ENCODE measurements at places on chromosomes 12 and 14. TPM values are rescaled to one million over a fixed set of nuclear protein-coding genes. Genes with fewer than 3 reads are reported as not detected.

The KLHL33 gene
- 0.32 TPM for total RNA-seq

The STAC3 gene
- not detected for total RNA-seq

The DENR gene
- total RNA-seq: 29.4 TPM

The HOXC9 gene
- total RNA-seq: not detected

The LBHD2 gene
- not detected for total RNA-seq

The ASCL1 gene
- not detected for total RNA-seq

The CPNE8 gene
- 13.1 TPM for total RNA-seq

The SDR9C7 gene
- not detected for total RNA-seq

The PRH2 gene
- total RNA-seq: not detected

The DLK1 gene
- total RNA-seq: not detected

The KIF5A gene
- 2.7 TPM for total RNA-seq

The COX8C gene
- not detected for total RNA-seq

The ACOT6 gene
- 0.16 TPM for total RNA-seq

The TAS2R30 gene
- total RNA-seq: 8.8 TPM

The YAF2 gene
- 20.9 TPM for total RNA-seq

The FUT8 gene
- 226 TPM for total RNA-seq

The FGFR1OP2 gene
- 28.8 TPM for total RNA-seq

The TC2N gene
- total RNA-seq: 0.97 TPM

The KRT4 gene
- not detected for total RNA-seq

The ADAM21 gene
- total RNA-seq: not detected

The FIGNL2 gene
- 0.36 TPM for total RNA-seq

The SSTR1 gene
- total RNA-seq: 5.5 TPM

The REM2 gene
- not detected for total RNA-seq

The FITM1 gene
- total RNA-seq: not detected

The UTP20 gene
- total RNA-seq: 16.9 TPM

The PPP1CC gene
- total RNA-seq: 91.8 TPM

The MYO1H gene
- not detected for total RNA-seq

The PRIMA1 gene
- not detected for total RNA-seq

The FGF6 gene
- not detected for total RNA-seq

The MLEC gene
- 120 TPM for total RNA-seq

The WDR20 gene
- 21.9 TPM for total RNA-seq

The KCNMB4 gene
- total RNA-seq: 2.6 TPM

The LHX5 gene
- total RNA-seq: not detected

The KLRC4 gene
- total RNA-seq: not detected

The SLC2A13 gene
- total RNA-seq: 14.6 TPM

The FOXN4 gene
- total RNA-seq: not detected

The TMED8 gene
- 12.0 TPM for total RNA-seq

The AICDA gene
- not detected for total RNA-seq

The OR4E2 gene
- total RNA-seq: not detected

The KLHL28 gene
- 11.1 TPM for total RNA-seq

The BCL7A gene
- 6.5 TPM for total RNA-seq

The CGRRF1 gene
- total RNA-seq: 17.2 TPM

The P3H3 gene
- total RNA-seq: 72.1 TPM

The TAS2R20 gene
- 7.5 TPM for total RNA-seq

The COQ10A gene
- 12.4 TPM for total RNA-seq

The CISTR gene
- total RNA-seq: not detected

The DPPA3 gene
- not detected for total RNA-seq

The SLC2A3 gene
- total RNA-seq: 74.5 TPM

The IRAK3 gene
- total RNA-seq: 14.2 TPM

All from hair follicle dermal papilla cell (primary cell).